ENCODE measurements at places on chromosomes 16 and 17.
A peak's percentile ranks its signal among the peaks of the same experiment; 100 is the strongest.

DNA sequence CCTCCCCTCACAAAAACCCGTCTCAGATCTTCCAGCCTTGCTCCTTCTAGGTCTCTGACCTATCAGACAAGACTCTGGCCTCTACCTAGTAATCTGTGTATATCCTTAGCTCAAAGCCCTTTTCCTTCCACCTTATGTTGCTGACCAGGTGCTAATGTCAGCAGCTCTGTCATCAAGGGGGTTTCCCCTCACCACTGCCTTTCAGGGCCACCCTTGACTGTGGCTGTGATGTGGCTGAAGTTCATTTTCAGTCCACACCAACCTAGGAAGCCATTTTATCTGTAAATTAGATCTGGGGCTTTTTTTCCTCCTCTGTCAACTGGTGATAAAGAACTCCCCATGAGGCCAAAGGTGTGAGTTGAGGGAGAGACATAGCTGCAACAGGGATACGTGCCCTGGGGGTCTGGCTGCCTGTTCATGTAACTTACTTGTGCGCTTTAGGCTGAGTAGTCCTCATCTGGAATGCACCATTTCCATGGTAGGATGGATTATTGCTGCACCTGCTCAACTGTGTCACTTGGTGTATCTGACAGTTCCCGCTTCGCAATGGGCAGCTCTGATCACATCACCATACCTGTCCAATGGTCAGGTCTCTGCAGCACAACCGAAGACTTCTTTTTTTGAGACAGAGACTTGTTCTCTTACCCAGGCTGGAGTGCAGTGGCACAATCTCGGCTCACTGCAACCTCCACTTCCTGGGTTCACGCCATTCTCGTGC is 14.7 kb upstream of the RUNDC3A start:
- no peak for DNase-seq

DNA sequence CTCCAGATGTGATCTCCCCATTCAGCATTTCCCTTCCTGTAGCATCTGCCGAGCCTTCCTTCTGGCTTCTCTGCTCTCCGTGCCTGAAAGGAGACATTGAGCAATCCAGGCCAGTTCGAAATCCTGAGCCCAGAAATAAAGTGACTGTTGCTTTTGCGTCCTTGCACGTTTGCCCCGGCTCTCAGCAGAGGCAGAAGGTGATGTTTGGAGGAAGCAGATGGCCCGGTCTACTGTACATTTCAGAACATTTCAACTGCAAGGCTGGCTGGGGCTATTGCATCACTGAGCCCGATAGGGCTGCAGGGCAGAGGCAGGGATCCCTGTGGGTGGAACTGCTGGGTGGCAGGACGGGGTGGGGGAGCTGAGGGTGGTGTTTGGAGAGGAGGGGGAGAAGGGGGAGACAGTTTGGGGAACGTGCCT is 29.4 kb downstream of the IRF8 start:
- no peak for DNase-seq

- no peak for DNase-seq
Observed at GRCh38 chr16:87627542-87628245, 25.4 kb downstream of the JPH3 start.

GRCh38 chr16:15966836-15967546 is 17.6 kb downstream of the ABCC1 start:
- DNase-seq: peak; percentile 88

DNA sequence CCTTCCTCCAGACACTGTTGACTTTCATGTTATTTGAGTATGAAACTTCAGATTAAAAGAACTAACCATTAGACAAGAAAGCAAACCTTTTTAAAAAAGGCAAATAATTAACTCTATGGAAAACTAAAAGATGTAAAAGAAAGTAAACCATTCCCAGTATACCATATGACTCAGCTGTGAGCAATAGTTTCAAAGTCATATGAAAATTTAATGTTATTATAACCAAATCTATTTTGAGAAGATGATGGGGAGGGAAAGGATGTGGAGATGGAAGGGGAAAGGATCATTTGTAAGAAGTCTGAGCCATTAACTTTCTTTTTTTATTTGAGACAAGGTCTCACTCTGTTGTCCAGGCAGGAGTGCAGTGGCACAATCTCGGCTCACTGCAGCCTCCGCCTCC is 131.8 kb downstream of the IRX5 start:
- DNase-seq: no peak

DNA sequence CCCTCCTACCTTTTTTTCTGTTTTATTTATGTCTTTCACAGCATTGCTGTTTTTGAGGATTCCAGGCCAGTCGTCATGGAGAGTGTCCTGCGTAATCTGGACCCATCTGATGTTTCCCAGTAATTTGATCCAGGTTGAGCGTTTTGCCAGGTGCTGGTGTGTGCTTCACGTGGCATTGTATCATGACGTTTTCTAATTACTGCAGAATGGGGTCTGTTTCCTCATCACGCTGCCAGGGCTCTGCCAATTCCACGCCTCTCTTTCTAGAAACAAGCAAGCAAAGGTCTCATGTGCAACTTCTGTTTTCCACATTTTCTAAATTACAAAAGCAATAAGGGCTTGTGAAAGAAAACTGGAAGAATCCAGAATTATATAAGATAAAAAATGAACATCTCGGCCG is 28.3 kb upstream of the BHLHA9 start:
- peak; percentile 24 for DNase-seq

Data from HT1080 (cell line).